ENCODE measurements at places on chromosomes 2 and 18. TPM values are rescaled to one million over a fixed set of nuclear protein-coding genes. Genes with fewer than 3 reads are reported as not detected.

GRCh38 chr2:193538061-193538460, 1343.3 kb upstream of the TMEFF2 start:
- H3K4me1 ChIP-seq = no peaks in the 10 kb centered on the region
- H3K4me3 ChIP-seq = no peak overlapping the region
- no peak for DNase-seq
- no peaks in the 10 kb centered on the region for H3K27me3 ChIP-seq

- H3K4me3 ChIP-seq = no peak overlapping the region
- H3K4me1 ChIP-seq = no peaks in the 10 kb centered on the region
- no peak overlapping the region for H3K27ac ChIP-seq
These were observed 1.6 kb downstream of the SMARCAL1 start for GRCh38 chr2:216413882-216414281.

- no peak overlapping the region for H3K27ac ChIP-seq
- H3K27me3 ChIP-seq = no peaks in the 10 kb centered on the region
- peaks cover 7% of the 10 kb centered on the region for H3K4me1 ChIP-seq
- no peak overlapping the region for H3K4me3 ChIP-seq
These were observed 290.7 kb upstream of the DDX18 start for GRCh38 chr2:117523711-117524238.

DNA sequence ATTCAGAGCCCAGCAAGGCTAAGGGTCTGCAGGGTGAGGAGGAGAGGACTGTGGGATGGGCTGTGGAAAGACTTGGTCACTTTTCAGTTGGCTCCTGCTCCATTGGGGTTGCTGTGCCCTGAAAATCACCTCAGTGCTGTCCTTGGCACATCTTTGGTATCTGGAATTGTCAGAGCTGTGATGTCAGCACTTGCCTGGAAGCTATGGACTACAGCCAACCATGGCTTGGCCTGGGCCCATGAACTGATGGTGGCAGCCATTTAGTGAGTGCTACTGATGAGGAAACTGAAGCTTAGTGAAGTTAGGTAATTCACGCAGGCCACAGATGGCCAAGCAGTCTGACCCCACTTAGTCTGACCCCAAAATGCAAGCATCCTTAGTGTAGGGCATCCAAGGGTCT, 121.8 kb upstream of the SERPINE2 start:
- DNase-seq = no peak
- no peaks in the 10 kb centered on the region for H3K27me3 ChIP-seq
- no peaks in the 10 kb centered on the region for H3K4me1 ChIP-seq
- H3K27ac ChIP-seq = no peak overlapping the region
- no peaks in the 10 kb centered on the region for H3K36me3 ChIP-seq

- no peaks in the 10 kb centered on the region for H3K4me1 ChIP-seq
- H3K36me3 ChIP-seq = no peaks in the 10 kb centered on the region
- DNase-seq = peak; percentile 14
These were observed 31.6 kb downstream of the INPP5D start for GRCh38 chr2:233091595-233092375.

DNA sequence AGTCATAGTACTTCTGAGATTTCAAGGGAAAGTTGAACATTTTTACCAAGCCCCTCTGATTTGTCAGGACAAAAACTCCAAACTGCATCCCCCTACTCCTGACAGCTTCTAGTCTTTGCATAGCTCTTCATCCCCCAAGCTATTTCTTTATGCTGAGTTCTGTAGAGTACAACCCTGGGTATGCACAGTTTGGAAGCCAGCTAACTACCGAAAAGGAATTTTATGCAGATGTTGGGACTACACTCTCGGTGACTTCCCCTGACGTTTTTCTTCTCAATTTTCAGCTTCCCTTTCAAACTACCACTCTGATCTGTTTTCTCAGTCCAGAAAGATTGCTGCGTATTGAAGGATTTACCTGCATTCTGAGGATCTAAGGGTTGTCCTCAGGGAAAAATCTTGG, 1060.2 kb upstream of the ACVR2A start:
- H3K27ac ChIP-seq = no peak overlapping the region
- no peak for DNase-seq
- H3K4me3 ChIP-seq = no peak overlapping the region

DNA sequence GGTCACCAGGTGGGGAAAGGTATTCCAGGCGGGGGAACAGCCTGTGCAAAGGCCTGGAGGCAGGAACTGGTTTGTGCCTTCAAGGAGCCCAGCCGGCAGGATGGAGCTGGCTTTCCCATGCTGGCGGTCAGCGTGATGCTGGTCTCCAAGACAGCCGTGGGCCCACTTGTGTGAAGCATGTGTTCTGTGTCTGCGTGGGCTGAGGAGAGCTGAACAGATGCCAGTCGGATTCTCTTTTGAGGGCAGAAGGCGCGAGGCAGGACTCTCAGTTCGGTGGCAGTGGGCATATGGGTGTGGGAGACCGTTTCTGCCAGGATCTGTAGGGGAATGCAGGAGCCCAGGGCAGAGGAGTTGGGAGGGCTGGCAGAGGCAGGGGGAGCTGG, 191.6 kb downstream of the TWIST2 start:
- H3K36me3 ChIP-seq = no peaks in the 10 kb centered on the region
- peaks cover 11% of the 10 kb centered on the region for H3K27me3 ChIP-seq
- H3K27ac ChIP-seq = no peak overlapping the region
- H3K4me3 ChIP-seq = no peak overlapping the region

DNA sequence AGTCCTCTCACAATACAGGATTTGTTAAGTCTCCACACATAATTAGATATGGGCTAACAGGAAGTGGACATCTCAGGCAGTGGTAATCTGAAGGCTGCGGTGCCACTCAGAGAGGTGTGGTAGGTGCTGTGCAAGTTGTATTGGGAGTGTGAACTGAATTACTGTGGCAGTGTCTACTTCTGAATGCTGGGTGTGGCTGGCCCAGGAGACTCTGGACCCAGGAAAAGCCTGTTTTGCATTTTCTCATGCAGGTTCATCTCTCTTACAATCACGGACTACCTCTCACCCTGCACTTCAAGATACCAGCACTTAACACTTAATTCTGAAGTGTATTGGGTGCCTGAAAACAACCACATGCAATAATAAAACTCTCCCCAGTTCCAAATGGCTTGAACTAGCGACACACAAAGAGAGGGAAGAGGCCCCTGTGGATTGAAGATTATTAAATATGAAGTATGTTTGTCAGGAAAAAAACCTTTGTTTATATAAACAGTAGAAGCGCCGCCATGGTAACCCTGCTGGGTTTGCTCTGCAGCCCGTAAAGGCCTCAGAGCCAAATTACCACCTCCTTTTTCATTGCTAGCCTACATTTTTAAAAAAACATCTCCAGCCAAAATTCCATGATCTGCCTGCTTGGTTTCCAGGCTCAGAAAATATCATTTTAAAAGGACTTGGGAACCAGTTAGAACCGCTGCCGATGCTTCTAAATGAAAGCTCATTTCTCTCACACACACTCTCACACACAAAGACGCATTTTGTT, 77.5 kb downstream of the GFPT1 start:
- H3K36me3 ChIP-seq = no peaks in the 10 kb centered on the region
- peaks cover 6% of the 10 kb centered on the region for H3K27me3 ChIP-seq
- H3K4me3 ChIP-seq = no peak overlapping the region
- peak overlapping the region; percentile 74 for H3K27ac ChIP-seq

Gene HAAO
- 23.5 TPM for polyA plus RNA-seq

Gene DYNAP
- not detected for polyA plus RNA-seq

Gene OTOS
- polyA plus RNA-seq = not detected

Gene DOK6
- 0.31 TPM for polyA plus RNA-seq

Gene CCDC121
- polyA plus RNA-seq = 2.4 TPM

Gene CTAGE1
- polyA plus RNA-seq = not detected

Gene TMX3
- 7.4 TPM for polyA plus RNA-seq

Gene FSHR
- not detected for polyA plus RNA-seq

Measured in stomach (tissue), 19 donors.